ENCODE measurements at places on chromosomes 6 and 20. TPM values are rescaled to one million over a fixed set of nuclear protein-coding genes. Genes with fewer than 3 reads are reported as not detected.

FAM83B gene
- 7.4 TPM for total RNA-seq

DOK5 gene
- total RNA-seq = 10.9 TPM

SLC17A4 gene
- total RNA-seq = not detected

EPPIN gene
- 0.68 TPM for total RNA-seq

LGSN gene
- not detected for total RNA-seq

FNDC1 gene
- total RNA-seq = 0.63 TPM

ZNF512B gene
- total RNA-seq = 11.7 TPM

IL17A gene
- not detected for total RNA-seq

RUNX2 gene
- 0.44 TPM for total RNA-seq

OR12D2 gene
- not detected for total RNA-seq

OLIG3 gene
- not detected for total RNA-seq

DCDC2 gene
- total RNA-seq = not detected

DEFB115 gene
- not detected for total RNA-seq

NHLRC1 gene
- total RNA-seq = 1.9 TPM

PPP1R14C gene
- 114 TPM for total RNA-seq

GPR63 gene
- total RNA-seq = 0.21 TPM

RAMACL gene
- total RNA-seq = 0.71 TPM

FRMD1 gene
- 0.18 TPM for total RNA-seq

PSORS1C2 gene
- total RNA-seq = not detected

SLC22A7 gene
- not detected for total RNA-seq

KIAA0408 gene
- 1.5 TPM for total RNA-seq

PACRG gene
- 3.2 TPM for total RNA-seq

PREX1 gene
- 16.0 TPM for total RNA-seq

BACH2 gene
- 2.5 TPM for total RNA-seq

GRM1 gene
- total RNA-seq = 0.06 TPM

SMOC2 gene
- total RNA-seq = 27.7 TPM

HSD17B8 gene
- total RNA-seq = 13.3 TPM

HLA-DRA gene
- 94.5 TPM for total RNA-seq

PPDPF gene
- 241 TPM for total RNA-seq

WFDC12 gene
- total RNA-seq = not detected

ESF1 gene
- 11.6 TPM for total RNA-seq

OTOR gene
- total RNA-seq = not detected

CD24 gene
- total RNA-seq = 0.47 TPM

RPL7L1 gene
- total RNA-seq = 60.8 TPM

RSPO3 gene
- total RNA-seq = 1.9 TPM

COL12A1 gene
- total RNA-seq = 33.6 TPM

CNR1 gene
- total RNA-seq = 2.4 TPM

LY6G5C gene
- 2.2 TPM for total RNA-seq

ATP9A gene
- 28.0 TPM for total RNA-seq

GABRR2 gene
- total RNA-seq = 0.97 TPM

SLC32A1 gene
- not detected for total RNA-seq

DLL1 gene
- 26.8 TPM for total RNA-seq

TRPC4AP gene
- 47.1 TPM for total RNA-seq

COL9A3 gene
- total RNA-seq = 4.0 TPM

LPIN3 gene
- 12.1 TPM for total RNA-seq

ADGRB3 gene
- total RNA-seq = 1.7 TPM

All from left cardiac atrium (tissue), 4 donors.